ENCODE measurements at places on chromosomes 3 and 15.
A peak's percentile ranks its signal among the peaks of the same experiment; 100 is the strongest.

DNA sequence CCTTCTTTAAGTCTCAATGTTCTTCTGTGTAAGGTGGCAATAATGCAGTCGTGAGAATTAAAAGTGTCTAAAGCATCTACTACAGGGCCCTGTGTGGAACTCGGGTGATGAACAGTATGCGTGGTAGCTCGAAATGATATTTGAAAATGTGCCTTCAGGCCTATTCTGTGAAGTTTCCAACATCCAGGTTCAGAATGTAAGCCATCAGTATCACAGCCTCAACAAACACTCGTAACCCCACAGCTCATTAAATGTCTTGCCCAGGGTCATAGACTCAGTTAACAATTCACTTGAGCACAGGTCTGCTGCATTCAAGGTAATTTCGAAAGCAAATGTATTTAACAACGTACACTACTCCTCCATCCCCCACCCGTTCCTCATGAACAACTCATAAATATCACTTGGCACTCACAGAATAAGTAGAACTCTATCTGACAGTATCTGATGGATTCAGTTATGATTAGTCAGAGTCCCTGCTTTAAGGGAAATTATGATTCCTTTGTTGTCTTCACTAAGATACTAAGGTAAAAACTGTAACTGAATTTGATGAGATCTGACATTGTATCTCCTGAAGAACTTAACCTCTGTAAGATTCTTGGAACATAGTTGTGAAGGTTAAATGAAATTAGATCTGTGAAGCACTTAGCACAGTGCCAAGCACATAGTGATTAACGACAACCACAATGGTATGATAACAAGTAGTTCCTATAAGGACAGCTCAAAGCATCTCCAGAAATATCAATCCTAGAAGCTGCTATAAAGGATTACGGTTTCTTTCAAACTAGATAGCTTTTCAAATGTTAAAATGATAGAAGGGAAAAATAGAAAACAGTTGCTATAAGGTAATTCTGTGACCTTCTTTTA lies 642.3 kb downstream of the TBL1XR1 start:
- DNase-seq = no peak

DNA sequence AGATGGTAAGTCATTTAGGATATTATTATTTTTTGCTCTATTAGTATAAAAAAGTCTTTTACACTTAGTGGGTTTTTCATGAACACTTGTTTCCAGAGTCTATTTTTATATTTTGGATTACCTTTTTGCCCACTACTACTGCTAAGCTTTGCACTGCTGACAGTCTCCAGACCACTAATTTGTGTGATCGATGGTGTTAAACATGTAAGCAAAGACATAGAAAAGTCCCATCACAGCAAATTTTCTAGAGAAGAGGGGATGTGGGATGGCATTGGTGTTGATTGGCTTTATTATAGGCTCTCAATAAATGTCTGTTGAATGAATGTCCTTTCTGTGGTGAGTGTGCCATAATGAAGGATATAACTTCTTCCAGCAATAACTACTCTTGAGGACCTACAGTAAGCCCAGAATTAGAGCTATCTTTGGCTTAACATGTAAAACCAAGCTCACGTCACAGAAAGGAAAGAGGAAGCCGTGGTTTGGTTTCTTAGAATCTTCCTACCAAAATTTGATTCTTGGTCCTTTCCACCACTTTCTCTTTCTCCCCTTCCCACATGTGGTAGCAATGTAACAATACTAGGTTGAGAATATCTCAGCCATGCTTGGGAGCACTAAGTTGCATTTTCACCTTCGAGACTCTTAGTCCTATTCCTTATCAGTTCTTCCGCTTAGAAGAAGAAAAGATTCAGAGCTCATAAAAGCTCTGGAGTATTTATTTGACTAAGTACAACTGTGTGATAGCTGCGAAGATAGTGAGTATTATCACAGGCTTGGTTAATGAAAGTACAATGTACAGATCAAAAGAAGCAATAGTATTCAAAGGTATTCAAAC lies 90.6 kb upstream of the UMPS start:
- DNase-seq = no peak

DNA sequence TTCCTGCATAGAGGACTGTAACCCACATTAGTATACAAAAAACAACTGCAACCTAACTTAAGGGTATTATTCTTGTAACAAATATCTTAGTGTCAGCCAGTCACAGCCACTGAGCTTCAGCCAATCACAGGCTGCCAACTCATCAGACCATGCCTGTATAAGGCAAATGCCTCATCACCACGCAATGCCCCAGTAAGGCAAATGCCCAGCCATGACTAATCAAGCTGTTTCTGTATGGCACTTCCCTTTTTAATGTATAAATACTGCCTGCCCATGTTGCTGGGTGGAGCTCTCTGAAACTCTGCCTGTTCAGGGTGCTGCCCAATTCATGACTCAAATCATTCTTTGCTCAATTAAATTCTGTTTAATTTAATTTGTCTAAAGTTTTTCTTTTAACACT lies 18.4 kb upstream of the GABRA5 start:
- no peak for DNase-seq

GRCh38 chr3:36212251-36212650 lies 168.1 kb upstream of the STAC start:
- DNase-seq = no peak

- no peak for DNase-seq
Observed at GRCh38 chr3:72924055-72924454, 36.2 kb downstream of the GXYLT2 start.

GRCh38 chr3:74357881-74358280 lies 256.6 kb downstream of the CNTN3 start:
- DNase-seq = no peak

GRCh38 chr3:63150880-63151279 lies 127.2 kb upstream of the SYNPR start:
- DNase-seq = no peak

DNA sequence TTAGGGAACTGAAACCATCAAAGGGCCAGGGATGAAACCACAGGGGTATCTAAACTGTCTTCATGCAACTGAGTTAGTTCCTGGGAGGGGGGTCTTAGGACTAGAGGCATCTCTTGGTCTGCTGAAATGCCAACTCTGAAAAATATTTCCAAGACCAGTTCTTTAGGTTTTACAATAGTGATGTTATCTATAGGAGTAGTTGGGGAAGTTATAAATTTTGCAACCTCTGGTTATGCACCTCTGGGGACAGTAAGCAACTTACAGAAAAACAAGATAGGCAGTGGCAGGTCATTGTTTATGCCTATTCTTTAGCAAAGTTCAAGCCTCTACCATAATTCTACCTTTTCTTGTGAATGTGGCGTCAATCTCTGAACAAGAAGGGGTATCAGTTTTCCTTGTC lies 60.5 kb upstream of the MINAR1 start:
- no peak for DNase-seq

DNA sequence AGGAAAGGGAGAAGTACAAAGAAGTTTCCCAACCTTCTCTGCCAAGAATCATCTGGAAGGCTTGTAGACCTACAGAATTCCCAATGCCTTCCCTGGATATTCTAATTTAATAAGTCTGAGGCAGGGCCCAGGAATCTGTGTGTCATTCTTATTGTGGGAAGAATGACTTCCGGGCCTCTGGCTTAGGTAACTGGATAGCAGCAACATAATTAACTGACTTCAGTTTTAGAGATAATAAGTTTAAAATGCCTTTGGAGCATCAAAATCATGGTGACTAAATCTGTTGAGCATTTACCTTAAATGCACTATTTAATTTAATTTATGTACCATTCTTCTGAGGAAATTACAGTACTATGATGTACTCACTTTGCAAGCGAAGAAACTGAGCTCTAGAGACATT lies 44.3 kb upstream of the TM4SF1 start:
- DNase-seq = no peak

GRCh38 chr15:66066005-66066404 lies 187.5 kb downstream of the MEGF11 start:
- DNase-seq = no peak

DNA sequence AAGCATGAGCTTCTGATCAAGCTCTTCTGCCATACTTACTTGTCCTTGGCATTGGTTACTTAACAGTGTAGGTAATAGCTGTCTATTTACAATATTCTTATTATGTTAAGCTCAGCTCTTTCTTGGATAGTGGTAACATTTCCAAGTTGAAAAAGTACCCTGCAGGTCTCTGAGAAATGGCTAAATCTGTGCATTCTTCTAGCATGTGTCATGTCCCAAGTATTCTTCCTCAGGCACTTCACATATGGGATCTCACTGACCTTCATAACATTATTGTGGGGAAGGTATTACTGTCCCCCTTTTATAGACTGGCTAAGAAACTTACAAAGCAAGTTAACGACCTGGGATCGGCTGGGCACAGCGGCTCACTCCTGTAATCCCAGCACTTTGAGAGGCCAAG lies 236.1 kb downstream of the RORA start:
- no peak for DNase-seq

DNA sequence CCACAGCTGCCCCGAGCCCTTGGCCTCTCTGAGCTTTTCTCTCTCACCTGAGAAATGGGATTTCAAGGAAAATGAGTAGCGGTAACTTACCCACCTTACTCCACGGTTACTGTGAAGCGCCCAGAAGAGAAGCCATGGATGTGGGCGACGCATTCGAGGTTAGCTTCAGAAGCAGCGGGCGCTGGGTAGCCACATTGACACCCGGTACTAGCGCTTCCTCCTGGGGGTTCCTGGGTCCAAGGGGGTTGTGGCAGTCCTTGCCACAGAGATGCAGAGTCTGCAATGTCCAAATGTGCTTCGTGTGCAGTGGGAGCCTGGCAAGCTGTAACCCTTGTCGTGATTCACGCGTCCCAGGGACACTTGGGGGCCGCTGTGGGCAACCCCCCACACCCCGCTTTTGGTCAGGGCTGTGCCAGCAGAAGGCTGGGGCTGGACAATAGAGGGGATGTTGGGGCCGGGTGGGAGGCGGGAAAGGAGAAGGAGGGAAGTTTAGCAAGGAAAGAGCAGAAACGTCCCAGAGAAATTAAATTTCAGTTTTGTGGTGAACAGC lies 41.4 kb upstream of the FURIN start:
- no peak for DNase-seq

DNA sequence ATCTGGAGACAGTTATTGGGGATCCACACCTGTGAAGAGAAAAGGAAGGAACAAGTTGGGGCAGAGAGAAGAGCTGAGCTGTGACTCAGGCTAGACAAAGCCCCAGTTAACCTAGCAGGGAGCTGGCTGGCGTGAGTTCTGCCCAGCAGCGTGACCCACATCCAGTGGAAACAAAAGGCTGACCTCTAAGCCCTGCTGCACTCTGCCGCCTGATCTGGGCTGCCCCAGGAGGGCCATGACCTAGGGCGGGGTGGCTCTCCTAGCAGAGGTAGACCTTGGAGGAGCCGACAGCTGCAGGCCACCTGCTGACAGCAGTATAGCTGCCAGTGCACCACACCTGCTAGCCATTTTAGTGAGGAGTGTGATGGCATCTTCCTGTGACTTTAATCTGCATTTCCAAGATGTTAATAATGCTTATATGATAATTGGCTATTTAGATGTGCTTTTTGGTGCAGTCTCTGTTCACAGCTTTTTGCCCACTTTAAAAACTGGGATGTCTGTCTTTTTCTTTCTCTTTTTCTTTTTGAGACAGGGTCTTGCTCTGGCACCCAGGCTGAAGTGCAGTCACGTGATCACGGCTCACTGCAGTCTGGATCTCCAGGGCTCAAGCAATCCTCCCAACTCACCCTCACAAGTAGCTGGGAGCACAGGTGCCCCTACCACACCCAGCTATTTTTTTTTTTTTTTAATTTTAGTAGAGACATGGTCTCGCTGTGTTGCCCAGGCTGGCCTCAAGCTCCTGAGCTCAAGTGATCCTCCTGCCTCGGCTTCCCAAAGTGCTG lies 78.1 kb downstream of the LSM3 start:
- DNase-seq = no peak

- no peak for DNase-seq
Observed at GRCh38 chr3:181561139-181562031, 150.3 kb upstream of the SOX2 start.

DNA sequence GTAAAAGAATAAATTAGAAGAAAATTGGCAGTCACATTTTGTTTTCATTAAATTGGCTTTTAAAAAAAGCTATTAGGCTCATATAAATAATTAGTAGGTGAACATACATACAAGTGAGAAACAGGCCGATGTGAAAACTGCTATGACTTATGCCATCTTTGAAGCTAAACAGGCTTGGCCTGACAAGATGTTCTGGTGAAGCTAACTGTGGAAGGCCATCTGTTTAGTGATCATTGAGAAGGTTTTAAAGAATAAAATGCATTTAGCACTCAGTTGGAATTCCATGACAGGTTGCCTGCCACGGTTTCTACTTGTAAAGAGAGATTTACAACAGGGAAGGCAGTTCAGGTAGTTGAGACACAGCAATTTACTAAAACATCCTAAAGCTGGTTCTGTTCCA lies 264.0 kb upstream of the AGTR1 start:
- DNase-seq = no peak

DNA sequence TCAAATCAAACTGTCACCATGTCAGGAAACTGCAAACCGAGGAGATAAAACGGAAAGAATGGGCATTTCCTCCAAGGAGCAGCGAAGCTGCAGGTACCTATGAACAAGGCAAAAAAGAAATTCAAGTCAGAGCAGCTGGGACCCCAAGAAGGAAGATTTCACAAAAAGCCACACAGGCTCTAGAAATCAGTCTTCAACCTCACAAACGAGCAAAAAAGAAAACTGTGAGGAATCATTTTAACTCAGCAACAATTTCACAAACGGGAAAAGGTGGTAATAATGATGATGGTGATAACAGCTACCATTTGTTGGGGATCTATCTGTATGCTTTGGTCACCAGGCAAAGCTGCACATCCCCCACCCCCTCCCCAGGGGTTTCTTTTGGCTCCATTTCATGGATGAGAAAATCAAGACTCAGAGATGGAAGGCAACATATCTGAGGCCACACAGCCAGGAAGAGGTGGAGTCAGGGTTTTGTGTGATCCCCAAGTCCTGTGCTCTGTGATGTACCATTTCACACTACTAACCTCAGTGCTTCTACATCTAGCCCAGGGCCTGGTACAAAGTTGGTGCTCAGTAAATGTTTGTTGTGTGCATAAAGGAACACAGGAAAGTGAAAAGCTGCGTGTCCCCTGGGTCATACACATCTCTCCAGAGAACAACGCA lies 109.9 kb downstream of the IQSEC1 start:
- DNase-seq = no peak

DNA sequence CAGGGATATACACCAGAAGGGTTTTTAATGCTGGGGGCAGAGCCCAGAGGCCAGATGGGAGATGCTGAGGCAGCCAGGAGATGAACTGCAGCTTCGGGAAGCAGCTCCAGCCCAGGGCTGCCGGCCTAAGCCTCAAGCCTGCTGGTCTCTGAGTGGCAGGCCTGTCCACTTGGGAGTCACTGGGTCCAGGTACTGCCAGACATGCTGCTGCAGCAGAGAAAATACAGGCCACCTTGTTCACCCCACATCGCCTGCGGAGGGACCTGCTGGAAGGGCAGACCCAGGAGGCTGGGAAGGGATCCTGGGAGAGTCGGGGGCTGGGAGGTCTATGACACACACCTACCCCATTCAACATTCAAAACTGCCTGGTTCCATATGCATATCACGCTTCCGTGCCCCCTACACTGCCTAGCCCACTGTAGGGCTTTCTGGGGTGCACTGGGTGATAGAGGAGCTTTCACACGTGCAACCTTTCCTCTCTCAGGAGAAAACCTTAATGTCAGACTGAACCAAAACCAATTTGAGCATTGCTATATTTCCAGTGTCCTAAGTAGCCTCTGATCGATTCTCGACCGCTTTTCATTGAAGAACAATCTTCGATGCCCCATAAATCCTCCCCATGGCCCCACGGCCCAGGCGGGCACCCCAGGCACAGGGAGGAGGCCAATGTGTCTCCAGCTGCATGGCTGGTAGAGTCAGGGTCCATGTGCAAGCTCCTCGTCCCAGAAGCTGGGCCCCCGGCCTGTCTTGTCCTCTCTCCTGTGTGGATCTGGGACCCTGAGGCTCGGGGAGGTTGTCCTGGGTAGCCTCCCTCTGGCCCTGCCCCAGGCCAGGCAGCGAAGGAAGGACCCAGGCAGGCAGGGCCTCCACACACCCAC lies 147.4 kb downstream of the ATP10A start:
- peak; percentile 62 for DNase-seq

Measured in ascending aorta (tissue), 2 donors.